ENCODE measurements at places on chromosomes 16 and 17. TPM values are rescaled to one million over a fixed set of nuclear protein-coding genes. Genes with fewer than 3 reads are reported as not detected.

DNA sequence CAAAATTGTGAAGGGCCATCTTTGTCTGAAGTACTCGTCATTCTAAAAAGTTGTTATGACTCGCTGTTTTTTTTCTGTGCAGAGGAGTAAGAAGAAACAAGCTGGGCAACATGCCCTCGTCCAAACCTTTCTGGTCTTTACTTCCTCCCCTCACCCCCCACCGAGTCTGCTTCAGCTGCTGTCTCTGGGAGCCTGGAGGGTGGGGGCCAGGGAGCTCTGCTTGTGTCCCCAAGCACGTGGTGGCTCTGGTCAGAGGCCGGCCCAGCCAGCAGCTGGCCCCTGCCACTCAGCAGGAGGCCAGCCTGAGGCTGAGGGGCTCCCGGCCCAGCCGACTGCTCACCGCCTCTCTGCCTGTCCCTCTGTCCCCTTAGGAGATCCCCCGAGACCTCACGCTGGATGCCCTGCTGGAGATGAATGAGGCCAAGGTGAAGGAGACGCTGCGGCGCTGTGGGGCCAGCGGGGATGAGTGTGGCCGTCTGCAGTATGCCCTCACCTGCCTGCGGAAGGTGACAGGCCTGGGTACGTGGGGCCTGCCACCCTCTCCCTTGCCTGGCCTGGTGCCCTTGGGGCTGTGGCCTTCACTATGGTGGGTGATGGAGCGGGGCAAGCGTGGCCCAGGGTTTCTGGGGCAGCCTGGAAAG, 53.7 kb upstream of the LGALS9 start:
- peak overlapping the region; percentile 74 for H3K27ac ChIP-seq
- no peaks in the 10 kb centered on the region for H3K27me3 ChIP-seq
- peak overlapping the region; percentile 37 for H3K4me3 ChIP-seq
- peaks cover 93% of the 10 kb centered on the region for H3K4me1 ChIP-seq

- no peak overlapping the region for H3K4me3 ChIP-seq
- DNase-seq, result no peak
- H3K27ac ChIP-seq, result no peak overlapping the region
- H3K36me3 ChIP-seq, result peaks cover 6% of the 10 kb centered on the region
- no peaks in the 10 kb centered on the region for H3K4me1 ChIP-seq
- no peaks in the 10 kb centered on the region for H3K27me3 ChIP-seq
Observed at GRCh38 chr17:57801044-57801711, 48.7 kb downstream of the MRPS23 start.

- H3K4me3 ChIP-seq, result peak overlapping the region; percentile 35
- no peaks in the 10 kb centered on the region for H3K27me3 ChIP-seq
- H3K36me3 ChIP-seq, result peaks cover 1% of the 10 kb centered on the region
- peaks cover 26% of the 10 kb centered on the region for H3K4me1 ChIP-seq
- DNase-seq, result no peak
- peak overlapping the region; percentile 85 for H3K27ac ChIP-seq
Observed at GRCh38 chr16:22035153-22035552, 27.2 kb downstream of the MOSMO start.

- DNase-seq, result no peak
- no peak overlapping the region for H3K4me3 ChIP-seq
- no peaks in the 10 kb centered on the region for H3K36me3 ChIP-seq
- H3K27ac ChIP-seq, result no peak overlapping the region
Observed at GRCh38 chr17:31595076-31595475, 203.6 kb downstream of the RAB11FIP4 start.

DNA sequence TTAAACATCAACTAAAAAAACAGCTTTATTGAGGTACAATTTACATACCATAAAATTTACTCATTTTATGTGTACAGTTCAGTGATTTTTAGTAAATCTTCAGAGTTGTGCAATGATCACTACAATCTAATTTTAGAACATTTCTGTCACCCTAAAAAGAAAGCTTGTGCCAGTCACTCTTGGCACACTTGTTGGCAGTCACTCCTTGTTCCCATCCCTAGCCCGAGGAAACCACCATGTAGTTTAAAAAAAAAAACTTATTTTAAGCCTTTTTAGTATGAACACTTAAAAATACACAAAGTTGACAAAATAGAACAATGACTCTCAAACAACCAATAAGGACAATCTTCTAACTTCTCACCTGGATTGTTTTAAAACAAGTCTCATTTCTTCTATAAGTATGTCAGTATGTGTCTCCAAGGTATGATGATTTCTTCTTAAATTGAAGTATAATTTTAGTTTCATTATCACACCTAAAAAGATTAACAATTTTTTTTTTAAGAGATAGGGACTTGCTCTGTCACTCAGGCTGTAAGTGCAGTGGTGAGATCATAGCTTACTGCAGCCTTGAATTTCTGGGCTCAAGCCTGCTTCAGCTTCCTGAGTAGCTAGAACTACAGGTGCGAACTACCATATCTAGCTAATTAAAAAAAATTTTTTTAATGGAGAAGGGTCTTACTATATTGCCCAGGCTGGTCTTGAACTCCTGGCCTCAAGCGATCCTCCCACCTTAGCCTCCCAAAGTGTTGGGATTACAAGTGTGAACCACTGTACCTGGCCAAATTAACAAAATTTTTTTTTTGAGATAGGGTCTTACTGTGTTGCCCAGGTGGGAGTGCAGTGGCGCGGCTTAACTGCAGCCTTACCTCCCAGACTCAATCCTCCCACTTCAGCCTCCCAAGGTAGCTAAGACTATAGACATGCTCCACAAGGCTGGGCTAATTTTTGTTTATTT, 53.2 kb downstream of the PPM1E start:
- H3K4me3 ChIP-seq, result no peak overlapping the region
- no peak overlapping the region for H3K27ac ChIP-seq
- no peak for DNase-seq

- H3K27ac ChIP-seq, result no peak overlapping the region
- no peak overlapping the region for H3K4me3 ChIP-seq
- H3K4me1 ChIP-seq, result peaks cover 4% of the 10 kb centered on the region
Observed at GRCh38 chr16:711084-711483, 3.8 kb upstream of the METRN start.

- peak overlapping the region; percentile 69 for H3K4me3 ChIP-seq
- peaks cover 10% of the 10 kb centered on the region for H3K4me1 ChIP-seq
- H3K36me3 ChIP-seq, result no peaks in the 10 kb centered on the region
Observed at GRCh38 chr16:86740906-86741799, 162.8 kb downstream of the FOXL1 start.

DNA sequence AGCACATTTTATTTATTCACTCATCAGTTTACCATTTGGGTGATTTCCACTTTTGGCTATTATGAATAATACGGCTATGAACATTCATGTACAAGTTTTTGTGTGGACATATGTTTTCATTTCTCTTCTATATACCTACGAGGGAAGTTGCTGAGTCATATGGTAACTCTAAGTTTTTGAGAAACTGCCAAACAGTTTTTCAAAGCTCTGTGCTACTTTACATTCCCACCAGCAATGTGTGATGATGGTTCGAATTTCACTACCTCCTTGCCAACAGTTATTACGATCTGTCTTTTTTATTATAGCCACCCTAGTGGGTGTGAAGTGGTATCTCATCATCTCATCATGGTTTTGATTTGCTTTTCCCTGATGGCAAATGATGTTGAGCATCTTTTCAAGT, 63.7 kb upstream of the MRTFB start:
- H3K36me3 ChIP-seq, result no peaks in the 10 kb centered on the region
- no peak overlapping the region for H3K4me3 ChIP-seq
- peaks cover 20% of the 10 kb centered on the region for H3K4me1 ChIP-seq
- peak overlapping the region; percentile 48 for H3K27ac ChIP-seq

- peak overlapping the region; percentile 83 for H3K4me3 ChIP-seq
- DNase-seq, result peak; percentile 91
- H3K36me3 ChIP-seq, result peaks cover 59% of the 10 kb centered on the region
- peaks cover 55% of the 10 kb centered on the region for H3K4me1 ChIP-seq
Observed at GRCh38 chr17:35486920-35487732, 38.6 kb upstream of the SLFN13 start.

- no peak for DNase-seq
- no peaks in the 10 kb centered on the region for H3K27me3 ChIP-seq
- H3K4me3 ChIP-seq, result no peak overlapping the region
- peaks cover 20% of the 10 kb centered on the region for H3K4me1 ChIP-seq
Observed at GRCh38 chr17:80568246-80568645, 23.6 kb downstream of the RPTOR start.

DNA sequence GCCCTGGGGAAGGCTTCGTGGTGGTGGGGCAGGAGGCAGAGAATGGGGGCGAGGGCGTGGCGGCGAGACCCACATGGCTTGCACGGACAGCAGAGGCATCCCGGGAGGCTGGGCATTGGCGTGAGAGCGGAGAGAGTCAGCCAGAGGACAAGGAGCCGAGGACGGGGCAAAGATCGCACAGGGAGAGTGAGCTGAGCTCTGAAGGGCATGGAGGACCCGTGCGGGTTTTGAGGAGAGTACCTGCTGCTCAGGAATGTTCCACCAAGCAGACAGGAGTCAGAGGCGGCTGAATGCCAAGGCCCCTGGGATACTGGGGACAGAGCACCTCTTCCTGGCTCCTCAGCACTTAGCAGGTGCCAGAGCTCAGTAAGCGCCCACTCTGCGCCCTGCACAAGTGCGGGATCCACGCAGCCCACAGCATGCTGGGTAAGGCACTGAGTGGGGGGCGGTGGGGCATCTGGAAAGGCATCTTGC, 47.8 kb downstream of the ARHGAP27 start:
- H3K4me3 ChIP-seq, result no peak overlapping the region
- no peaks in the 10 kb centered on the region for H3K36me3 ChIP-seq
- H3K27me3 ChIP-seq, result peaks cover 10% of the 10 kb centered on the region
- H3K4me1 ChIP-seq, result peaks cover 60% of the 10 kb centered on the region

CCL2 gene
- total RNA-seq, result 1.2 TPM

COG8 gene
- 38.3 TPM for total RNA-seq

ASGR1 gene
- 1.5 TPM for total RNA-seq

SCPEP1 gene
- 34.7 TPM for total RNA-seq

TP53TG3C gene
- not detected for total RNA-seq

GRAPL gene
- 2.8 TPM for total RNA-seq

All from activated T-cell treated with anti-CD3 and anti-CD28 coated beads, Interleukin-2, amount 50 U/mL, for 72 hours (primary cell).